ENCODE measurements at places on chromosomes 1 and 21.

DNA sequence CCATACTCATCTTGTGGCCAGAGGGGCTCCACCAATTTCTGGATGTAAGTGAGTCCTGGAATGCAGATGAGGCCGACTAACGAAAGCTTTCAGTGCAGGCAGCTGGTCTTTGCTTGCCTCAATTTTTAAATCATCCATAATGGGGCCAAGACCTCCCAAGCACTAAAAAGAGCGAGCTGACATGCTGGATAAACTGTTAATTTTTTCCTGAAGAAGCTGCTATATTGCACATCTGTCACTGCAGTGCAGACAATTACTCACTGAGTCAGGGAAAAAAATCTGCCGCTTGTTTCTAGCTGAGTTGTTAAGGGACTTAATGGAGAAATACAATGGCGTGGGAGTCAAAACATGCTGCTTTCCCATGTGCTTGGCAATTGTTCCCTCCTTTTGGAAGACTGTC, 205.5 kb downstream of the GPATCH2 start:
- peak; percentile 2 for DNase-seq

- DNase-seq, result peak; percentile 14
These were observed 37.8 kb upstream of the GBP5 start for GRCh38 chr1:89310505-89310904.

DNA sequence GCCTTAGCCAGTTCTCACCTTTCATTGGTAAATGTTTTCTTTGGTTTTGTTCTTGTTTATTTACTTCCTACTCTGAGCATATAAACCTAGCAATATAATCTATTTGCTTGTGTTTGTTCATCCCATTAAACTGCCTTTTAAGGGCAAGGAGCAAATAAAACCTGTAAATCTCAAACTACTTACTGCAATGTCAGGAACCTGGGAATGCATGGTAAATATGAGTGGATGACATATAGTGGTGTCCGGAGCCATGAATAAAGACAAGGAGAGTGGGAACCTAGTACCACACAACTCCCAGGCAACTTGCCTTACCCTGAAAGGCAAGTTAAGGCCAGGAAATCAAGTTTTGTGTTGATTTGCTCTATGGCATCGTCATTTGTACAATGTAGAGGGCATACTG, 1133.7 kb upstream of the NCAM2 start:
- no peak for DNase-seq

GRCh38 chr1:89065079-89065868, at the start of gene GBP1:
TSS of gene GBP1 (minus strand) at chr1:89065208. CDS start at chr1:89063234, 1,974 bp downstream.
- peak; percentile 87 for DNase-seq

DNA sequence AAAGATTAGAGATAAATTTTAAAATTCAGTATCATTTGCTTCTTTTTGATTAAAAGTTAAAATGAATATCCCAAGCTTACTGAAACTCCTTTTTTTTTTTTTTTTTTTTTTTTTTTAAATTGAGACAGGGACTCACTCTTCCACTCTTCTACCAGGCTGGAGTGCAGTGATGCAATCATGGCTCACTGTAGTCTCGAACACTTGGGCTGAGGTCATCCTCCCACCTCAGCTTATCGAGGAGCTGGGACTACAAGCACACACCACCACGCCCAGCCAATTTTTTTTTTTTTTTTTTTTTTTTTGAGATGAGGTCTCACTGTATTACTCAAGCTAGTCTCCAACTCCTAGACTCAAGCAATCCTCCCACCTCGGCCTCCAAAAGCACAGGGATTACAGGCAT, 92.1 kb upstream of the RGS18 start:
- DNase-seq, result no peak

DNA sequence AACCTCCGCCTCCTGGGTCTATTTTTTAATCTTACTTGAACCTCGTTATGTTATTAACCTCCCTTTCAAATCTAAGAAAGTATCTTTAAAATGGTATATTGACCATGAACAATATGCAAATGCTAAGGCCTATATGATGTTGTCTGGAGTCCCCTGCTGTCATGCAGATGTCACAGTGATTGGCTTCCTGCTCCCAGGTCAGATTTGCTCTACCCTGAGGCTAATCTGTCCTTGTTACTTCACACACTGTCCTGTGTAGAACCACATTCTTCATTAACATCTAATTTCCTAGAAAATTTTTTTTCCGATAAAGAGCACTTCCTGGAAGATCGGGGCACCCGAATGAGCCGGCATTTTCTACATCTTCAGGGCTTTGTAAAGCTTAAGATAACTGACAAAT, 306.6 kb downstream of the MRPL39 start:
- DNase-seq, result no peak

DNA sequence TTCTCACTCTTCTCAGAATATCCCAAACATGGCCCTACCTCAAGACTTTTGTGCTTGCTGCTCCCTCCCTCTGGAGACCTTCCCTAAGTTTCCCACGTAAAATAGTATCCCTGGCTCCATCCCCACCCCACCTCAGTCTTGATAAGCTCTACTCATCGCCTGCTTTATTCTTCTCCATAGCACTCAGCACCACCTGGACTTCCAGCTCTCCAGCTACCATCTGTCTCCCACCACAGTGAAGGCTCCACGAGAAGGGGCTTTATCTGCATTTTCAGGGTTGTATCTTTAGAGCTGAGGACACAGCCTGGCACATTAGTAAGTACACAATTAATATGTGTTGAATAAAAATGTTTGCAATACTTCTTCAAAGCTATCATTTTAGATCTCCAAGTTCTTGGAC, 37.8 kb downstream of the MAB21L3 start:
- no peak for DNase-seq

- peak; percentile 74 for DNase-seq
These were observed at the start of gene UBE2G2 for GRCh38 chr21:44801468-44802395. TSS of gene UBE2G2 (minus strand) at chr21:44801820. CDS start at chr21:44801748, 72 bp downstream.

- DNase-seq, result no peak
These were observed 2.4 kb upstream of the PPP1R15B start for GRCh38 chr1:204414016-204414415.

GRCh38 chr1:1538989-1539309, 1.5 kb downstream of the TMEM240 start:
- no peak for DNase-seq

GRCh38 chr1:176504848-176505553, 42.0 kb downstream of the PAPPA2 start:
- DNase-seq, result no peak

DNA sequence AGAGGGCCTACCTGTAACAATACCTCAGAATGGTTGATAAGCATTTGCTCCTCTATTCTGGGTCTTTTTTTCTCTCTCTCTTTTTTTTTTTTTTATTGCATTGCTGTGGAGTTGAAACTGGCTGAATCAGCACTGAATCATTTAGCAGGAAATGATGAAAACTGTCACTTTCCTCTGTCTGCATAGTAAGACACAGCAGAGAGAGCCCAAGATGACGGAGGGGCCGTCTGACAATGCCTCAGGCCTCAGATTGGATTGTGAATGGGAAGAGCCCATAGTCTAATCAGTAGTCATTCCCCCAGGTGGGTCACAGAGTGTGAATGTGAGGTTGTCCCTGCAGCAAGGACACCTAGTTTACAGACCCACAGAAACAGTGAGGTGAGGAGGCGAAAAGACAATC, 193.2 kb upstream of the PLXNA2 start:
- DNase-seq, result no peak

GRCh38 chr1:185453496-185454192, 136.6 kb upstream of the IVNS1ABP start:
- peak; percentile 93 for DNase-seq

DNA sequence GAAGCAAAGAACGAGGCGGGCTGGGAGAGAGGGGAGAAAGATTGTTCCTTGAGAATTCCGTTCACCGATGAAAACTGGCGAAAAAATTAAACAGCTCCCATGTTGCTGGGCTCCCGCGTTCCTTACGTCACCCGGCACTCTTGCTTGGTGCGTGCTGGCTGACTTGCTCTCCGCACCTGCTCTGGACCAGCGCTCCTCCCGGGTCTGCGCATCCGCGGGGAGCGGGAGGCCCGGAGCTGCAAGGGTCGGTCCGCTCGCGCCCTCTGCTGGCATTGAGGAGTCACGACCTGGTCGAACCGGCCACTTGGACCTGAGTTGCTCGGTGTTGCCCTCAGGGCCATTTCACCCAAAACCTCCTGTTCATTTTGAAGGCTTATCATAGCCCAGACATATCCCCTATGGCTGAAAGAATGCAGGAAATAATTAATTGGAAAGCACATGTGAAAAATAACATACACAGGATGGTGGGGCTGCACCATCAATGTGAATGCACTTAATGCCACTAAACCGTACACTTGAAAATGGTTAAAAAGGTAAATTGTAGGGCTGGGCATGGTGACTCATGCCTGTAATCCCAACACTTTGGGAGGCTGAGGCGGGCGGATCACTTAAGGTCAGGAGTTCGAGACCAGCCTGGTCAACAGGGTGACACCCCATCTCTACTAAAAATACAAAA, 98.9 kb upstream of the BACE2 start:
- DNase-seq, result no peak

DNA sequence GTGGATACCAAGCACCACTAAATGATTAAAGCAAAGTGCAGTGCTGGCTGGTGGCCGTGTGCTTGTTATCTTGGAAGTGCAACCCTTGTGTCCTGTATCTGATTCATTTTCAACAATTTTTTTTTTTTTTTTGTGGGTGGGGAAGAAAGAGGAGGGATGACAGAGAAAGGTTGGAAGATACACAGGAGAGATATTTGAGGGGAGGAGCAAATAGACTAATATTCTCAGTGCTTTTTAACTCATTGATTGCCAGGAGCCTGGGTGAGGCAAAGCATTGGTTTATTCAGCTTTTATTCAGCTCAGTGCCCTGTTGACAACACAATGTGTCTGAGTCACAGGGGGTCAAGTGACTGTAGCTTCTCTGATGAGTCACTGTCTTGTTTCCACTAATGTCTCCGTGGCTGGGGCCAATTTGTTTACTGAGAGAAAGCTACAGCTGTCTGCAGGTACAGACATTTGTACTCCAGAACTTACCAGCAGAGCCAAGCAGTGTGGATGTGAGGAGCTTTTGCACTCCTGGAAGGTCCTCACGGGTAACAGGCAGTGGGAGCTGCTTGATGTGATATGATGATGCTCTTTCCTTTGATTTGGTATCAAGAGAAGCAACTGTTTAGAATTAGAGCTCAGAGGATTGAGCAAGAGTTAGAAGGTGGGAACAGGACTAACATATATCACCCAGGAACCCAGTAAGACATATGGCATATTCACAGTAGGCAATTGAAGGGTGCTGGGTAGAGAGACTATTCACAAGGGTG, 23.6 kb upstream of the DNM3 start:
- peak; percentile 52 for DNase-seq

- no peak for DNase-seq
These were observed 75.3 kb upstream of the COL6A1 start for GRCh38 chr21:45906196-45906805.

- no peak for DNase-seq
These were observed 281.3 kb downstream of the VAV3 start for GRCh38 chr1:107683683-107684082.

GRCh38 chr1:75341537-75341936, 207.3 kb downstream of the LHX8 start:
- DNase-seq, result no peak

DNA sequence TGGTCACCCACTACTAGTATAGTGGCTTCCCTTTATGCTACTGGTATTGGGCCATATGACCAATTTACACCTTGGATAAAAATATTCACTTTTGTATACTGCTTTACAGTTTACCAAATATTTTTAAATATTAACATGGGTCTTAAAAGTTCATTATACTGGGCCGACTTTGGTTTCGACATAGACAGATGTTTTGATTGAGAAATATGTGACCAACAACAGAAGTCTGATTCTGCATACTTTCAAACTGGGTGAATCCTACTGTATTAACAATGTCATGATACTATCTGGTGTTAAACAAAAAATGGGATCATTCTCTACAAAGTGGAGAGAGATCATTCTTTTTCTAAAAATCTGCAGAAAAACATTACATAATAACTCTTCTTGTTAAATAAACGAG, 134.8 kb downstream of the AKT3 start:
- DNase-seq, result peak; percentile 43

GRCh38 chr1:31383967-31384366, 11.1 kb upstream of the FABP3 start:
- no peak for DNase-seq

DNA sequence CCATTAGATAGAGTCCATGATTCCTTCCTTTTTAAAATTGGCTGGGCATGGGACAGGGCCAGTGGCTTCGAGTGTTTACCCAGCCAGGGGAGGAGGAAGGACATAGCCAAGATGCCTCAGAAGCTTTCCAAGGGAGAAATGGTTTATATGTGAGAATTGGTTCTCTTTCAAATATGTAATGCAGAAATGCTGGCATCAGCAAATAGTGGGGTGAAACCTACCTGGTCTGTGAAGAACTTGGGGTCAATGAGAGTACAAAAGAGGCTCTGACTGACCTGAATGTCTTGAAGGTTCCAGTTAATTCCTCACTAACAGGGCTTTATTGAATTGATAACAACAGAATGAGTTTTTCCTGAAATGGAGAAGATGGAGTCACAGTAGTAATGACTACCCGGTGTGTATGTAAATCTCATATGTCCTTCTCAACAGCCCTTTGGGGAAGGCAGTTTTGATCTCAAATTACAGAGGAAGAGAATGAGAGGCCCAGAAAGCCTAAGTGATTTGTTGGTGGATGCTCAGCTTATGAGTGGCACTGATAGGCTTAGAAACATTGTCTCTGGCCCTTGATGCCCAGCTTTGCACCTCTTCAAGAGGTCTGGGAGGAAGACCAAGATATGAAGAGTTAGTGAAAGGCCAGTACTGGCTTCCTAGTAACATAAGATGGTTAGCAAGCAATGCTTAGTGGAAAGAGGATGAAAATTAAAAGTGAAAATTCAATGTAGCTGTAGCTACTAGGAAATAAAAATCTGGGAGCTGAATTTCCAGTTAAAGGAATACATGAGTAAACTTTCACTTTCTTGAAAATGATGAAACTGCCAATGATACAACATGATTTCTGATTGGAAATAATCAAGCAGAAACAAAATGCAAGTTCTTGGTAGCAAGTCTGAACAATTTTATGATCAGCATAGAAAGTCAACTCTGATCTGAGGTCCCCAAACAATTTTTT, 2.7 kb downstream of the ATF3 start:
- no peak for DNase-seq

DNA sequence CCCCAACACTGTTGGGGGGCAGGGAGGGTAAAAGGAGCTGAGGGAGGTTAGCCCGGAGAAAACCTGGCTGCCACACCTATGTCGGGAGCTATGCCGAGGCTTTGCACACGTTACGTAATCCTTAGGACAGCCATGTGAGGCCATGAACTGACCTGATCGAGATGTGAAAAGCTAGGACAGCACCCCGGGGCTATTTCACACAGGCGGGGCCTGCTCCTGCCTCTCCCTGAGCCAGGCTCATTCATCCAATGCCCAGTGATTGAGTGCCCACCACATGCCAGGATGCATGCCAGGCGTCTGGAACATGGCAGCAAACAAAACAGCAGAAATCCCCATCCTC, 30.2 kb downstream of the LDLRAP1 start:
- DNase-seq, result no peak

Measured in fibroblast of gingiva (primary cell).